ENCODE measurements at places on chromosomes 7 and 10. TPM values are rescaled to one million over a fixed set of nuclear protein-coding genes. Genes with fewer than 3 reads are reported as not detected.
A peak's percentile ranks its signal among the peaks of the same experiment; 100 is the strongest.

Gene CALHM3
- total RNA-seq, result not detected

GRCh38 chr7:149476791-149477190, 15.9 kb upstream of the ZNF777 start:
- H3K36me3 ChIP-seq, result peaks cover 57% of the 10 kb centered on the region
- DNase-seq, result no peak
- no peak overlapping the region for H3K4me3 ChIP-seq
- H3K27ac ChIP-seq, result no peak overlapping the region

Gene MGMT
- 19.2 TPM for total RNA-seq

DNA sequence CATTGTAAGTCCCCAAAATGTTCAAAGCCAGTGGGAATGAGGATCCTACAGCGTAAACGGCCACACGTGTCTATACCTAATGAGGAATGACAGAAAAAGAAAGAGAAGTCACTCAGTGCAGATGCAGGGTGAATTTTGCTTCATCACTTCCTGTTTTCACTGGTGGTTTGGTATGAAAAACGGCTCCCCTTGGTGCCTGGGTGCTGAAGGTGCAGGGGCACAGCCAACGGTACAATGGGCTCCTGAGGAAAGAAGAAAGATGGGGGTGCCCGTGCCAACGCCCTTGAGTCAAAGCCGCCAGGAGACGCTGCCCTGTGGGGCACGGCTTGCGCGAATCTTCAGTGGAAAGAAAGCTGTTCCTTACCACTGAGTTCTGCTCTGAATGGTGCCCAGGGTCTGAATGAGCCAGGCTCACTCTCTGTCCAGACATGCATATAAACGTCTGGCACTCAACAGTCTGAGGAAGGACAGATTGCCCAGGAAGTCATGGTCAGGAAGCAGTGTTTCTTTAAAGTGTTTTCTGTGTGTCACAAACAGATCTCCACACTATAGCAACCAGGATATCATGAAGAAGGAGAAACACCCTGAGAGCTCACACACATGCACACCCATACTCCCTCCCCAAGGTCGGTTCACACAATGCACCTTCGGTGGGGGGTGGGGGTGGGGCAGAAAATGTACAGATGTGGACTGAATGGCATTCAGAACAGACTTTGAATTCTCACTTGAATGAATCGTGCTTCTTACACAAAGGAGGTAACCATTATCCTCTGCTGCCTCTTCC, 105.8 kb downstream of the ELMO1 start:
- peak overlapping the region; percentile 3 for H3K4me3 ChIP-seq
- H3K4me1 ChIP-seq, result no peaks in the 10 kb centered on the region
- no peaks in the 10 kb centered on the region for H3K36me3 ChIP-seq
- no peak for DNase-seq
- no peaks in the 10 kb centered on the region for H3K27me3 ChIP-seq

DNA sequence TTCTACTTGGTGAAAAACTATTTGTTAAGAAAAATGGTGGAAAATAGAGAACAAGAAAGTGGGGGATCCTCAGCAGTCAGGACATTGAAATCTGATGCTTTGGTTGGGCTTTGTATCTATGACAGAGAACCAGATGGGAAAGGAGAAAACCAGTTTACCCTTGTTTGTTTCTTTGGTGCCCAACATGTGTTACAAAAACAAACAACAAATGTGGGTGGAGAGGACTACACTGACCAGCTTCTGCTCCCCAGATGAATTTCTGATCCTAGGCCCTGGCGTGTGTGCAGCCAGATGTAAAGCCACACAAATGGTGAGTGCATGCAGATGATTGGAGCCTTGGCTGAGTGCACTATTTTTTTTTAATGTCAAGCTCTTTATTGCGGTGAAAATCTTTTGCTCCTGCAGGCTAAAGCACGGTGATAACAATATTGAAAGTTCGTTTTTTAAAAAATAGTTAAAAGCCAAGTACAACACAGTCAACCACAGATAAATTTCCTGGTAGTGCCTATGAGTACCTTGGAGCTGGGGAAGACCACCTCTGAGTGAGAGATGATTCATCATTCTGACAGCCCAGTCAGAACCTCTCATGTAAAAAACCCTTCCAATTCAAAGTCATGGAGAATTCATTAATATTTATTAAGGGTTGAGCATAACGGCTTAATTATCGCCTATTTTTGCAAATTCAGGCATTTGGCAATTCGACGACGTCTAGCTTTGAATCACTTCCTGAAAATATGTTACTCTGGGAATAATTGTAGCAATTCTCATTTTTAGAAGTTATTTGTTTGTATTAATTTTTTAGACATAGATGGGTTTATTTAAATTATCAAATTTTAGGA, 163.7 kb downstream of the AGMO start:
- no peak overlapping the region for H3K27ac ChIP-seq
- H3K4me1 ChIP-seq, result no peaks in the 10 kb centered on the region
- H3K4me3 ChIP-seq, result no peak overlapping the region
- H3K27me3 ChIP-seq, result no peaks in the 10 kb centered on the region

Measured in right atrium auricular region (tissue), 2 donors.